Stimulated activated CD8-positive, alpha-beta memory T cell treated with anti-CD3 and anti-CD28 coated beads, Interleukin-12 subunit alpha, Interleukin-12 subunit beta, amount 100 ng/mL, for 1 hour (primary cell): ENCODE measurements at places on chromosomes 6 and 20.

DNA sequence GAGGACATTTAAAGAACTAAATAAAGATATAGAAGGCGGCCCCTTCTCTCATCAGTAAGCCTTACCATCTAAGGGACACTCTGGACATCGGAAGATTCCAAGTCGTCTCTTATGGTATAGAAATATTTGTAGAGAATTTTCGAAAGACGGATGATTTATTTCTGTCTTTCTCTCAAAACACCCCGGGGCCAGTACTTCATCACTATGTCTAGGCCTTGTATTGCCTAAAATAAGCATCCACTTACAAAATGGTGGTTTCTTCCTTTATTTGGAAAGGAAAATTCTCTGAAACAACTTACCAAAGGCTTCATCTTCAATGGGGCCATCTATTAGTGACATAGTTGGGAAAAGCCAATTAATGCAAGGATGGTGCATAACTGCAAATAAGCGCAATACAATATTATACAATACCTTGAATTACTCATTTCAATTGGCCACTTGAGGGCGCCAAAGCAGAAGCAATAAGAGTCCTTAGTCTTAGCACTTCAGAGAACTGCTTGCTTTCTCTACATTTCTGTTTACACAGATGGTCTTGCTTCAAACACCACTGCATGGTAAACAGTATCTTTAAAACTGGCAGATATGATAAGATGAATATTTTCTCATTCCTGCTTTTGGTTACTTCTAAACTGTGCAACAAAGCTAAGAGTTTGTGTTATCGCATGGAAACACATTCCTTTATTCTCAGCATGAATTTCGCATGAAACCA is 113.2 kb downstream of the VIP start:
- peak; percentile 61 for DNase-seq

DNA sequence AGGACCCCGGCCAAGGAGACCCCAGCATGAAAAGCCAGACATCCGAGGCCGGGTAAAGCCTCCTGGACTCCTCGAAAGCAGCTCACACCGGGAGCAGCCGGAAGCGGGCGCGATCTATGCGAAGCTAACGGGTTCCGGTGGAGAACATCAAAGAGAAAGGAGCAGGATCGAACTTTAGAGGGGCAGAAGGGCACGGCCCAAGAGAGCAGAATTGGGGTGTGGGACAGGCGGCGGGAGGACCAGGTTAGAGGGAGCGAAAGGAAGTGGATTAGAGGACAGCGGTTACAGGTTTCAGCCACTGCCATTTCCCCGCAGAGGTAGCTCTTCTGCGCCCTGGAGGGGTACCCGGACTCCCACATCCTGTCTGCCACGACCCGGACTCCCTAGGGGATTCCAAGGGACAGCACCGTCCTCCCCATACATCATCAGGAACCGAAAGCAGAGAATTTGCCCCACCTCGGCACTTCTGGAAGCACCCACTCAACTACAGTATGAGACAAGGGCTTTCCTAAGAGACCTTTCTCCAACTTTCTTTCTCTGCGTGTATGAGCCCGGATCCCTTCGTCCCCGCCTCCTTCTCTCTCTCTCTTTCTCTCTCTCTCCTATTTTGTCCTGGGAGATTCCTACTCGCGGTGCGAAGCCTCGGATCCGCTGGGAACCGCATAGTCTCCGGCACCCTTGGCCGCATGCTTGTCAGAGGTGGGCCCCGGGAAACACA is 507 bp upstream of the VGLL2 start:
- DNase-seq = no peak

- DNase-seq = no peak
Measured at GRCh38 chr6:85193339-85193738, 256.5 kb upstream of the NT5E start.

- DNase-seq = no peak
Measured at GRCh38 chr6:107585815-107586435, 96.0 kb downstream of the SOBP start.

GRCh38 chr6:78390066-78390465 is 477.3 kb upstream of the IRAK1BP1 start:
- DNase-seq = no peak

DNA sequence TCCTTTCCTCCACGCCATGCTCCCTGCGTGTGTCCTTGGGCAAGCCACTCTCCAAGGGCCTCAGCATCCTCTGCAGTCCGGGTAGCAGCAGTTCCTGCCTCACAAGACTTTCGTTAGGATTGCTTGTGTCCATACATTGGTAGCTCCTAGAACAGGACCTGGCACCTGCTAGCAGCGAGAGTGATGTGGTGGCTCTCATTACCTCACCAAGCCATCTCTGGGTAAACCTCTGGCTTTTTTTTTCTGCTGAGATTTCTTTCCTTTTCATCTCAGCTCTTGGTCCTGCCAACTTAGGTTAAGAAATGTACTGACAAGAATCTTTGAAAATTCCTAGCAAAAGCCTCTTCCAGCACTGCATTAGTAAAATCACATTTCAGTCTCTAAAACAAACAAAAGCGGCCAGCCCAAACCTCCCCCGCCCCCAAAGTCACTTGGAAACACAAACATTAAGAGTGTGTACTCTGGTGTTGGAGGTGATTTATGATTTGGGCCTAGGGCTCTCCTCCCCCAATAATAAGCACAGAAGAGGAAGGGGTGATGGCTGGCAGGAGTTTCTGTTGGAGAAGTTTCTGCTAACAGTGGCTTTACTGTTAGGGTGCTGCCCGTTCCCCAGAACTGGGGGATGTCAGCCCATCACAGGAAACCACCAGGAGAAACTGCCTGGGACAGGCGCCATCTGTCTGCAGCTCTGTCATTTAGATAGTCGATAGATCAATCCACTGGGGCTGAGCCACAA is 199.2 kb downstream of the CD83 start:
- DNase-seq = no peak

- no peak for DNase-seq
Measured at GRCh38 chr6:75421316-75422023, 72.1 kb downstream of the FILIP1 start.

GRCh38 chr20:46011631-46012482 is 3.1 kb downstream of the MMP9 start:
- no peak for DNase-seq

DNA sequence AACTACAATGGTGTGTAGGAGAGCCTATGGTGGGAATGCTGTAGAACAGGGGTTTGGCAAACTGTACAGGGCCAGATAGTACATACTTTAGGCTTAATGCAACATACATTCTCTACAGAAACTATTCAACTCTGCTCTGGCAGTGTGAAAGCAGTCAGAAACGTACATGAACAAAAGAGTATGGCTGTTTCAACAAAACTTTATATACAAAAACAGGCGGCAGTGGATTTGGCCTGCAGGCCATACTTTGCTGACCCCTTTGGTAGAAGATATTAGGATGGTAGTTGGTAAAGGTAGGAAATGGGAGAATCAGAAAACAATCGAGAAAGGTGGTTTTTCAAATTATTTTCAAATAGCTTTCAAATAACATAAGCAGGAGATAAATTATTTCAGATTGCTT is 24.8 kb downstream of the FUCA2 start:
- DNase-seq = no peak

DNA sequence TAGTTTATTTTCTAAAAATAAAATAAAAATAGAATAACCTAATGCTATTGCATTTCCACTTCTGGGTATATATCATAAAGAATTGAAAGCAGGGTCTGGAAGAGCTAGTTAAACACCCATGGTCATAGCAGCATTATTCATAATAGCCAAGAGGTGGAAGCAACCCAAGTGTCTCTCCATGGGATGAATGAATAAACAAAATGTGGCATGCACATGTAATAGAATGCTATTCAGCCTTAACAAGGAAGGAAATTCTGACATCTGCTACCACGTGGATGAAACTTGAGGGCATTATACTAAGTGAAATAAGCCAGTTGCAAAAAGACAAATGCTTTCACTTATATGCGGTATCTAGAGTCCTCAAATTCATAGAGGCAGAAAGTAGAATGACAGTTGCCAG is 130.8 kb downstream of the TIAM2 start:
- DNase-seq = no peak

GRCh38 chr6:146161664-146162063 is 132.8 kb downstream of the GRM1 start:
- DNase-seq = no peak

- no peak for DNase-seq
Measured at GRCh38 chr6:80077067-80077466, 29.4 kb upstream of the BCKDHB start.

GRCh38 chr20:44180814-44181213 is 6.2 kb downstream of the JPH2 start:
- DNase-seq = no peak

- no peak for DNase-seq
Measured at GRCh38 chr6:110430236-110430635, 14.9 kb upstream of the DDO start.

GRCh38 chr6:72809746-72810379 is 188.0 kb downstream of the KCNQ5 start:
- DNase-seq = no peak

GRCh38 chr6:14817074-14817473 is 428.8 kb upstream of the JARID2 start:
- no peak for DNase-seq

- DNase-seq = no peak
Measured at GRCh38 chr6:3776881-3777507, 25.5 kb upstream of the PXDC1 start.

- no peak for DNase-seq
Measured at GRCh38 chr6:140045116-140045515, 670.7 kb upstream of the CITED2 start.

DNA sequence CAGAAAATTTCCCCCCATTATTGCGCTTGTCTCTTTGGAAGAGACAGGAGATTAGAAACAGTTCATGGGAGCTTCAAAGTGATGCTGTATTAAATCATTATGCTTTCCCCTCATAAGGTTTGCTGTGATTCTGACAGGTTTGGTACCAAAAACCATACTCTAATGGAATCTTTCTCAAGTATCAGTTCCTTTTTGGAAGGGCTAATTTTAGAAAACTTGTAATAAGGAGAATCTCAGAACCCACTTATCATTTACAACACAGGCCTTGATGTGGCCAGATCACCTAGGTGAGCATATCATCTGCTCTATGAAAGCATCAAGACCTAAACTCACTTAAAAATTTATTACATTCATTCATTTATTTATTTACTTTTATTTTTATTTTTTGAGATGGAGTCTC is 51.2 kb downstream of the TP53INP2 start:
- no peak for DNase-seq

DNA sequence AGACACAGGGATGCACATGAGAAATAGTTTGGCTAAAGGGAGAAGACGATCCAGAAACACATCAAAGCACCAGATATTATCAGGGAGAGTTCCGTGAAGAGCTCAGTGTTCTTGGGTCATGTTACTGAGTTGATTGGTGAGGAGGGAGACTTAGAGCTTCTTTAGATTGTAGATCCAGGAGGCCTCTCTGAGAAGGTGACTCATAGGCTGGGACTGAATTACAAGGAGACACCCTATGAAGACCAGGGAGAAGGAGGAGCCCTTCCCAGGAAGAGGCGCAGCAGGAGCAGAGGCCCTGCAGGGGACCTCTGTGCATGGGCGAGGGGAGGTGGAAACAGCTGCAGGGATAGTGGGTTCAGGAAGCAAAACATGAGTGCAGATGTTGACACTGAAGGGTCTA is 196.5 kb downstream of the SLC24A3 start:
- DNase-seq = no peak

- no peak for DNase-seq
Measured at GRCh38 chr6:116271149-116271708, 8.5 kb downstream of the TSPYL1 start.

DNA sequence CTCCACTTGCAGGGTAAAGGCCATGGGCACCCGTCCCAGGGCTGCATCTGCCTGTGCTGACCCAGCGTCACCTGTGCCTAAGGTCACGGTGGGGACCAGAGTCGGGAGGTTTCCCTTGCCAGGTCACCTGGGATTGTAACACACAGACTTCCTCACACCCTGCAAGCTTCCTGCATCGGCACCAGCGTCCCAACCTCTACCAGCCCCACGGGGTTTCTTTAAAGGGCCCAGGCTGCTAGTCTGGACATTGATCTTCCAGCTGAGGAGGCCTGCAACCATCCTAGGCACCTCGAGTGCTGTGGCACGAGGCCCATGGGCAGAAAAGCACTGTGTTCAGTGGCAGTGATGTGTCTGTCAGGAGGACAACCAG is 12.6 kb downstream of the ACSS1 start:
- no peak for DNase-seq

DNA sequence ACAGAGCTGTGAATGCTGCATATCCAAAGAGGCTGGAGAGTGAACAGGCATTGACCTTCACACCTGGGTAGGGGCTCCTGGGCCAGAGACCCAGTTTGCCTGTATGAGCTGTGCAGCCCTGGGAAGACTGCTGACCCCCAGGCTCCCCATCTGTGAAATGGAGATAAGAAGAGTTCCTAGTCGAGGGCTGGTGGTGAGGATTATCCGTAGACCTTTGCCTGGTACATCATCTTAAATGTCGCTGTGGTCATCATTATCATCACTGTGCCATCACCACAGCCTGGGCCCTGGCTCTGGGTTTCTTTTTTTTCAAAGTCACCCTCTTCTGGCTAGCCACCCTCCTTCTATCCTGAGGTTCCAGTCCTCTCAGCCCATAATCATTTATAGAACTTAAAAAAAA is 12.0 kb downstream of the AGPAT4 start:
- DNase-seq = no peak

DNA sequence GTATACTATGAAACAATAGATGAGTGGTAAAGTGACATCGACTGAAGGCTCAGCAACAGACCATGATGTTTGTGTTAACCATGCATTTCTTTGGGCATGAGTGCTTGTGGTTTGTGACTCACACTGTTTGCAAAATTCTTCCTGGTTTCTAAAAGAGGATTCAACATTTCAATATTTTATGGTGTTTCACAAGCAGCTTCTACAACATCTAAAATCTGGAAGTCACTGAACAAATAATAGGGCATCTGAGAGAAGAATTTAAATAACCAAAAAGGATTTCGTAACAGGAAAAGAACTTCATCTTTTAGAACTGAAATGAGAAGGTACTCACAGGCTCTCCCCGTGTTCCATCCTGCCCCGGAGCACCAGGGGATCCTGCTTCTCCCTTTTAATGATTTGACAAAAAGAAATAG is 146.2 kb downstream of the COL21A1 start:
- DNase-seq = no peak

GRCh38 chr6:156617941-156618340 is 159.2 kb upstream of the ARID1B start:
- no peak for DNase-seq

DNA sequence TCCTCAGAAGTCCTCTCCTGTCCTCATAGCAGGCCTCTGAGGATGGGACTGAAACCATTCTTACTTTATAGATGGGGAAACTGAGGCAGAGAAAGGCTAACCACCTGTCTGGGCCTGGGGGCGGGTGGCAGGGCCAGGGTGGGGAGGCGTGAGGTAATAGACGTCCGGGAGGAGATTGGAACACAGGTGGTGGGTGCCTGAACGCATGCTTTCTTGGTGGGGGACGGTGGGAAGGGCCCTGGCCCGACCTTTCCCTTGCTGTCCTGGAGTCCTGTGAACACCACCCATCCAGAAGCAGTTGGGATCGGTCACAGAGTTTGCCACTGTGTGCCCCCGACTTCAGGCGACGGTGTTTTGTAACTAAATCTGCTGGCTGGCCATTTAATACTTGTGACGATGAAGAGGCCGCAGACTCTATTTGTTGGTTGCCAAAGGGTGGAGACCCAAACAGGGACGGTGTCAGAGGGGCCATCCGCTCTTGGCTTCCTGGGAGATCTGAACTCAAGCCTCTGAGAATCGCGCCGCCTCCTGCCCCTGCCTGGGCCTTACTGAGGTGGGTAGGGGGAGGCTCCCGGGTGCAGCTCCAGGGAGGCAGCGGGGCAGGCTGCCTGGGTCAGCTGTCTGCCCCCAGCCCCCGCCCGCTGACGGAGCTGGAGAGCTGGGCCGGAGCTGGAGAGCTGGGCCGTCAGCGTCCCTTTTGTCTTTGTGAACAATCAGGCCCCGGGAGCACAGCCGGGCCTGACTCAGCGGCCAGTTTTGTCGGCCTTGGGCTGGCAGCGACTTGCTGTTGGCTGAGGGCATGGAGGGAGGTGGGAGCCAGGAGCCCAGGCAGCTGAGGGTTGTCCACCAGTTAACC is 4.1 kb downstream of the RBM38 start:
- DNase-seq = no peak
